ENCODE measurements at places on chromosomes 2 and 18.

- DNase-seq = no peak
Observed at GRCh38 chr2:218806346-218806978, 24.5 kb downstream of the CYP27A1 start.

- DNase-seq = peak; percentile 76
Observed at GRCh38 chr2:65204461-65205210, 23.0 kb upstream of the ACTR2 start.

GRCh38 chr2:98027538-98027937 lies 31.8 kb upstream of the TMEM131 start:
- no peak for DNase-seq

GRCh38 chr2:120678251-120678650 lies 57.4 kb upstream of the GLI2 start:
- DNase-seq = no peak

DNA sequence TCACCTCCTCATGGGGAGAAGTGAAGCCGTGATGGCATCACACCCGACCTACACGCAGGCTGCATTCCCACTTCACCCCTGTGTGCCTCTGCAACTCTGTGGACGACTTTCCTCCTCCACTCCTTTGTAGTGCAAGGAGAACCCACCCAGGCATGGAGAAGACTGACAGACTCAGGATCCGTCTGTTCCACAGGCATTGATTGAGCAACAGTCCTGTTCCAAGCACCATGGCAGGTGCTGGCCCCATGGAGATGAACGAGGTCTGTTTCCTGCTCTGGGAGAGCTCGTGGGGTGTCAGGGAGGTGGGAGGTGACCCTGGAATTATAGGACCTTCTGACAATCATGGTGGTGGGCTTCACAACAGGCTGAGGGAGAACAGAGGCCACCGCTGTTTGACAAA lies 284.7 kb upstream of the HDAC4 start:
- no peak for DNase-seq

DNA sequence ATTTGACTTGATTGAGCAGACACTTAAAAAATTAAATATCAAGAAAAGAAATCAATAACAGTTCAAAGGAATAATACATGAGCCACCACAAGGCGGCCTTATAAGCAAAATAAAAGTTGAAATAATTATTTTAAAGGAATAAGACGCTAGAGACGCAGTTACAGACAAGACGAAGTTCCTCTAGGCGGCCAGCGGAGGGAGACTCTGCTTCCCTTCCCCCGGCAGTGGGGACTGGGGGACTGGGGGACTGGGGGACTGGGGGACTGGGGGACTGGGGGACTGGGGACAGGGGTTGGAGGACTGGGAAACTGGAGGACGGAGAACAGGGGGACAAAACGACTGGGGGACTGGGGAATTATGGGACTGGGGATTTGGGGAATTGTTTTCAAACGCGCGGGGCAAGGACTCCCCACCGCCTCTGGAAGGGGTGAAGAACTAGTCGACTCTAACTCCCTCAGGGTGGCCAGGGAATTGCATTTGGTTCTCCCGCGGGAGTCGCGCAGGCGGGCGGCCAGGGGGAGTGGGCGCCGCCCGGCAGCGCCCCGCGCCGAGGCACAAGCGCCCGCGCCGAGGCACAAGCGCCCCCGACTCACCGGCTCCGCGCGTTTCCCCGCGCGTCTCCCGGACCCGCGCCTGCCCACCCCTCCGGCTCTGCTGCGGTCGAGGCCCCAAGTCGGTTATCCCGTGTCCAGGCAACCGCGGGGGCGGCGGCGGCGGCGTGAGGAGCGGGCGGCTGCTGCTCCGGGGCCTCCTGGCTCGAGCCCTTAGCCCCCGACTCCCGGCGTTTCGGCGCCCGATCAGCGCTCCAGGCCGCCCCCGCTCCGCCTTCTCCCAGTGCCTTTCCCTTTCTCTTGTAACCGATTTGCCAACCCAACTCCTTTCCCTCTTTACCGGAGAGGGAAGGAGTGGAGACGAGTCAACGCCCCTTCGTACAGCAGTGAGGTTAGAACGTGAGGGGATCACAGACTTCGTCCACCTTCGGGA lies at the start of gene CCDC178:
TSS of gene CCDC178 (minus strand) at position 662 of the 984 bp plus-strand sequence. CDS start 28,633 bp downstream, outside the sequence.
- no peak for DNase-seq

GRCh38 chr2:158734442-158734841 lies 60.7 kb upstream of the DAPL1 start:
- DNase-seq = no peak
